ENCODE measurements at places on chromosomes 3 and 15.

DNA sequence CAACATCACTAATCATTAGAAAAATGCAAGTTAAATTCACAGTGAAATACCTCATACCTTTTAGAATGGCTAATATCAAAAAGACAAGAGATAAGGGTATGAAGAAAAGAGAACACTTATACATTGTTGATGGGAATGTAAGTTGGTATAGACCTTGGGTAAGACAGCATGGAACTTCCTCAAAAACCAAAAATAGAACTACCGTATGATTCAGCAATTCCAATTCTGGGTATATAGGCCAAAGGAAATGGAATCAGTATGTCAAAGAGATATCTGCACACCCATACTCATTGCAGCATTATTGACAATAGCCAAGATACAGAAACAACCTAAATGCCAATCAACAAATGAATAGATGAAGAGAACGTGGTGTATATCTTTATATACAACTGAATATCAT, 166.8 kb upstream of the LRRN1 start:
- DNase-seq = no peak

GRCh38 chr3:17891139-17891856, 148.9 kb upstream of the TBC1D5 start:
- DNase-seq = no peak

DNA sequence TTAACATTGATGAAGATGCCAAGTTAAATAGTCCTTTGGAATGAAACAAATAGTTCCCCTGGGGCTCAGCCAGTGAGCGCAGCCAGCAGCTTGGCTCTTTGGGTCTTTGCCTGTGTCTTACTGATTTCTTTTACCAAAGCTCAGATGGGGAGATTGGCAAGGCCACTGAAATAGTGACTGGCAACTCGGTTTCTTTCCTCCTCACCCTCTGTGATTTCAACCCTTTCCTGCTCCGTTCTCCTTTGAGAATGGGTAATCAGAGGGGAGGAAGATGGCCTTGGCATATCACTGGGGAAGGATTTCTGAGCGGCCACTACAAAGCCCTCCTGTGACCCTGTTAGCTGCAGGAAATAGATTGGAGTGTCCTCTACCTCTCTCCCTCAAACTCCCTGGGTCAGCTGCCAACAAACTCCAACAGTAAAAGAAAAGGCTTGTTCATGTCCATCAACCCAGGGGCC, 337.1 kb upstream of the LRRFIP2 start:
- DNase-seq = no peak

GRCh38 chr15:39188314-39188713, 392.6 kb upstream of the THBS1 start:
- DNase-seq = no peak

DNA sequence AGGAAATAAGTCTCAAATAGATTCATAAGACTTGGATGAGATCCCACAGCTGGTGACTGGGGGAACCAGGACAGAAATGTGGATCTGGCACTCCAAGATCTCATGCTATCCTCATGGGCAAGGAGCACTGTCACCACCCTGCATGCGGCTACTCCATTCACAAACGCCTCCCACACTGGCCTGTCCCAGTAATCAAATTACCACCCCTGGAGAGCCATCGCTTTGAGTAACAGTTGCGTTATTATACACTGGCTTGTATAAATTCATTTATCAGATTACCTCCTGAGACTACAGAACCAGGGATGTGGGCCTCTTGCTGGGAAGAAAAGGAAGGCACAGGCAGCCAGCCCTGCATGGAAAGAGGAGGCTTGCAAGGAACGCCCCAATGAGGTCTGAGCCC, 27.9 kb upstream of the SLC25A36 start:
- no peak for DNase-seq

Data from GM12864 (cell line).